ENCODE measurements at places on chromosomes 1 and 21. TPM values are rescaled to one million over a fixed set of nuclear protein-coding genes. Genes with fewer than 3 reads are reported as not detected.

Gene ARHGEF10L
- total RNA-seq, result 4.9 TPM

Gene EVA1C
- 36.4 TPM for total RNA-seq

Gene PPP1R8
- total RNA-seq, result 44.4 TPM

Gene RGS13
- not detected for total RNA-seq

Gene ADCY10
- total RNA-seq, result 0.08 TPM

Gene DTL
- 22.6 TPM for total RNA-seq

Gene MECR
- 20.9 TPM for total RNA-seq

Gene TCHH
- total RNA-seq, result 0.19 TPM

Measured in A549 treated with CpdA at 1 μM for 4 hours (cell line).